ENCODE measurements at places on chromosomes 5 and 9.

GRCh38 chr5:2066373-2066772 is 183.6 kb upstream of the IRX4 start:
- no peak for DNase-seq

DNA sequence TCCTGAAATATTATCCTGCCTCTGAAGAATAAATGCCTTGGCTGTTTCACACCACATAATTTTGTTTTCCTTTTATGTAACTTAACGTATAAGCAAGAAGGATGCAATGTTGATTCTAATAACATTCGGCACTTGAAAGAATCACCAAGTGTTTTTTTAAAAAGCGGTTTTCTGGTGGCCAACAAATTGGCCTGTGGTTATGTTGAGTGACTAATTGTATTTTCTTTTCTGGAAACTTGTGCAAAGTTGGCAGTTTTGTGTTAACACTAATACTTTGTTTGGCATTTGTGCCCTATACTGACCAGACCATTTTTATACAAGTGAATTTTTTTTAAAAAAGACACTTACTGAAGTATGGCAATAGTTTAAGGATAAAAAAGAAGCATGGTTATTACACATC is 452.7 kb downstream of the BNC2 start:
- no peak for DNase-seq

- DNase-seq, result no peak
Measured at GRCh38 chr9:98315067-98315453, 59.6 kb upstream of the TBC1D2 start.

DNA sequence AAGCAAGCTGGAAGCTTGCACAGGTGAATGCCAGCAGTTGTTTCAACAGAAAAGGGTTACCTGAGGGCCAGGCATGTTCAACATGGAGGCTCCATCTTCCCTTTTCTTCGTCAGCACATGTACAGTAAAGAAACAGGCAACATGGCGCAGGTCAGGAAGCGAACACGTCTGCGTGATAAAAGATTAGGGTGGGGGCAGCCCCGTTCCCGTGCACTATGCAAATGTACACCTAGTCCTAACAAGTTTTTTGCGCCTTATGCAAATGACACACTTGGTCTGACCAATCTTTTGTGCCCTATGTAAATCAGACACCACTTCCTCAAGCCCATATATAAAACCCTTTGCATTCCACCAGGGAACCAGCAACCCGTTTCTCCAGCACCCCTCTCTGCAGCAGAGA is 452.1 kb upstream of the PTPRD start:
- no peak for DNase-seq

- no peak for DNase-seq
Measured at GRCh38 chr9:131601683-131602181, 56.4 kb downstream of the PRRT1B start.

Data from NCI-H2081 (cell line).